Suppressor macrophage treated with lipopolysaccharide for 4 hours (primary cell): ENCODE measurements at places on chromosomes 3 and 15.
A peak's percentile ranks its signal among the peaks of the same experiment; 100 is the strongest.

DNA sequence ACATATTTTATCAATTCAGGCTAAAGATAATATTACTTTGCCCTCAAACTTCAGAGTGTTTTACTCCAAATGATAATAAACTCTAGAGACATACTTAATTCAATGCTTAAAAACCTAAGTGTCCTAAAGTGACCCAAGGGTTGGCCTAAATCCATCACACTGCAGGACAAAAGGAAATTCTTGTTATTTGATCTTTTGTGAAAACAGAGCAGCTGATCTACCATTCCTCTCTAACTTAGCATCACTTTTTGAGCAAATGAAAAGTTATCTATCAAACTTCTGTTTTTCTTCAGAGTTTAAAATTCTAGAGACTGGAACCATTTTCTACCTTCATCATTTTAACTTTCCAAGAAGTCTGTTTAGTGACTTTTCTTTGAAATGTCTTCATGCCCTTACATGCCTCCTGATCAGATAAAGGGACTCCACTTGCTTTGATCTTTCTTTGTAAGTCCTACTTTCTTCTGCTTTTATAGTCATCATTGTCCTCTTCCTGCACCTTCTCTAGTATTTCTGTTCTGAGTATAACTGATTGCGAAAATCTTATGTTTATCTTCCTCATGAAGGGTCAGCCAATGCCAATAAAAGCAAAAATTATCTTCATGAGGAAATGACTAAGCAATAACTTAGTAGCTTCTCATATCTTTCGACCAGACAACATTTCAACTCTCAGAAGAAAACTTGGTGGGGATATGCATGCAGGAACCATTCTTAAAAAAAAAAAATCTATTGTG, 378.7 kb upstream of the TGFBR2 start:
- DNase-seq = peak; percentile 74

DNA sequence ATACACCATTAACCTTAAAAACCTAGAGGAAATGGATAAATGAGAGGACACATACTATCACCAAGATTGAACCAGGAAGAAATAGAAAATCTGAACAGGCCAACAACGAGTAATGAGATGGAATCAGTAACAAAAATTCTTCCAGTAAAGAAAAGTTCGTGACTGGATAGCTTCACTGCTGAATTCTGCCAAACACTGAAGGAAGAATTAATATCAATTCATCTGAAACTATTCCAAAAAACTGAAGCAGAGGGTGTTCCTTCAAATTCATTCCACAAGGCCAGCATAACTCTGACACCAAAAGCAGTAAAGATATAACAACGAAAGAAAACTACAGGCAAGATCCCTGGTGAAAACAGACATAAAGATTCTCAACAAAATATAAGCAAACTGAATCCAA, 195.8 kb upstream of the GPR149 start:
- no peak for DNase-seq

DNA sequence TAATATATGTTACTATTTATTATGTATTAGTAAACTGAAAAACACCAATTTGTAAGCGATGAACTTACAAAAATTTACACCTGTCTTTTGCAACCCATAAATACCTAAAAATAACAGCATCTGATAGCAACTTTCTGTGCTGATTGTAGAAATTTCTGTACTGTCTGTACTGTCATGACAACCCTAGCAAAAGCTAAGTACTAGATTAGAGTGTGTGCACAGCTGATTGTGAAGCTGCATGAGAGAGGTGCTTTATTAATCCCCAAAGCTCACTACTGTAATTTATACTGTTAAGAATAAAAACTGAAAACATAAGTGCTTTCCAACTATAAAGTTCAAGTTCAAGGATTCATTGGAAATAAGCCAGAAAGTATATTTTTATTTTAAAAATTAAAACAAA, 815 bp downstream of the BCL2A1 start:
- DNase-seq = peak; percentile 47

DNA sequence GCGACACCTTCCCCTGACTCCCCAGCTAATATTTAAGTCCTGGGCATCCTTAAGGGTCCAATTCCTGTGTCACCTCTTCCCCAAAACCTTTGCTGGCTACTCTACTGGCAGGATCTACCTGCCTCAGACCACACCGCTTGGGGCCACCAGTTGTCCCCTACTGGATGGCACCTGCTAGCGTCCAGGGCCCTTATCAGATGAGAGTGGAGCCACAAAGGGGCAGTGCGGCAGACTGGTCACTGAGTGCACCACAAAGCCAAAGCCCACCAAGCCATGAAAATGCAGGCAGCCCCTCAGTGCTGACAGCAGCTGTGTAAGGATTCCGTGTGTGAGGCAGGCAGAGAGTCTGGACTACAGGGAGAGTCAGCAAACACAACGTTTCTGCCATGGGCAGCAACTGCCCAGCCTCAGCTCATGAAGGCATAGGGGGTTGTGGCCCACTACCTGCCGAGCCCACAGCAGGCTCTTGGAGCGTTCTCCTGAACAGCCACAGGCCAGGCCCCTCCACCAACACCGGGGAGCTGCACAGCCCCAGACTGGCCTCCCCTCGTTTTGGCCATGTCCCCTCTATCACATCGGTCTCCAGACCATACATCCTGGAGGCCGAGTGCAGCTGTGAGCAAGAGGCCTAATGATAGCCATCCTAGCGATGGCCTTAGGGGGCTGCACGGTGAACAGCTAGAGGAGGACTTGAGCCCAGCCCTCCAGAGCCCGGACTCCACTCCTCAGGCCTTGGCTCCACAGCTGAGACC, 32.3 kb downstream of the ALDH1L1 start:
- no peak for DNase-seq

- DNase-seq = no peak
These were observed 96.5 kb downstream of the SUCLG2 start for GRCh38 chr3:67557848-67558355.

GRCh38 chr15:92069308-92070250, 216.1 kb downstream of the SLCO3A1 start:
- peak; percentile 95 for DNase-seq

DNA sequence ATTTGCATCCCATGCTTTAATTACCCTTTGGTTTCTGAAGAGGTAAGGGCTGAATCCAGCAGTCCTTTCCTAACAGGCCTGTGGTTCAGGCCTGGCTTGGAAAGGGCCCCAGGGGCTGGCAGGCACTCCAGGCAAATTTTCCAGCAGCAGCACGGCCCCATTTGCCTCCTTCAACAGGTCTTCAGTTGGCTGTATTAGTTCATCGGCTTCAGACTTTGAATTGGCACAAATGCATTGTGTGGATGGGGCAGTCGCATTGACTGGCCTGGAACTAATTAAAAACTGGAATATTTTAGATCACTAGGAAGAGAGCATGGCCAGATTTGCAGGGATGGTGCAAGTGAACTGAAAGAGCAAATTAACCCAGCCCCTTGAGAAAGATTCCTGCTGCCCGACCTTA, 207.8 kb upstream of the MCTP2 start:
- DNase-seq = no peak

DNA sequence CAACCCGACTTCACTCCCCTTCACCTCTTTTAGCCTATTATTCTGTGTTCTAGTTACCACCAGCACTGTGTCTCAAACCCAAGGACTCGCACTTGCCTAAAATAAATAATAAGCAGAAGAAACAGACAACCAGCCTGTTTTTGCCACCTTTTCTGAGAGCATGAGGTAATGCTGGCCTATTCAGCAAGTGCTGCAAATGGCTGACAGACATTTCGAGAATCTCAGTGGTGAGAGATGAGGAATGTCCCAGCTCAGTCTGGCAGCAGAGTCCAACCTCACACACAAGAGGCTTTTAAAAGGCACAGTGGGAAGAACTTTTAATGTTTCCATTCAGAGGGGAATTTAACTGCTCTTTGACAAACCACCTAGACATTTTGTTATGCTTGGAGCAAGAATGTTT, 143.3 kb upstream of the GMNC start:
- no peak for DNase-seq

DNA sequence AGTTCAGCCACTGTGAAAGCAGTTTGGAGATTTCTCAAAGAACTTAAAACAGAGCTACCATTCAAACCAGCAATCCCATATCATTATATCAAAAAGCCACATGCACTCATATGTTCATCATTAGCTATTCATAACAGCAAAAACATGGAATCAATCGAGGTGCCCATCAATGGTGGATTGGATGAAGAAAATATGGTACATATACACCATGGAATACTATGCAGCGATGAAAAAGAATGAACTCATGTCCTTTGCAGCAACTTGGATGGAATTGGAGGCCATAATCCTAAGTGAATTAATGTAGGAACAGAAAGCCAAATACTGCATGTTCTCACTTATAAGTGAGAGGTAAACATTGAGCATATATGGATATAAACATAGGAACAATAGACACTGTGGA, 32.1 kb downstream of the IMPG2 start:
- DNase-seq = no peak

DNA sequence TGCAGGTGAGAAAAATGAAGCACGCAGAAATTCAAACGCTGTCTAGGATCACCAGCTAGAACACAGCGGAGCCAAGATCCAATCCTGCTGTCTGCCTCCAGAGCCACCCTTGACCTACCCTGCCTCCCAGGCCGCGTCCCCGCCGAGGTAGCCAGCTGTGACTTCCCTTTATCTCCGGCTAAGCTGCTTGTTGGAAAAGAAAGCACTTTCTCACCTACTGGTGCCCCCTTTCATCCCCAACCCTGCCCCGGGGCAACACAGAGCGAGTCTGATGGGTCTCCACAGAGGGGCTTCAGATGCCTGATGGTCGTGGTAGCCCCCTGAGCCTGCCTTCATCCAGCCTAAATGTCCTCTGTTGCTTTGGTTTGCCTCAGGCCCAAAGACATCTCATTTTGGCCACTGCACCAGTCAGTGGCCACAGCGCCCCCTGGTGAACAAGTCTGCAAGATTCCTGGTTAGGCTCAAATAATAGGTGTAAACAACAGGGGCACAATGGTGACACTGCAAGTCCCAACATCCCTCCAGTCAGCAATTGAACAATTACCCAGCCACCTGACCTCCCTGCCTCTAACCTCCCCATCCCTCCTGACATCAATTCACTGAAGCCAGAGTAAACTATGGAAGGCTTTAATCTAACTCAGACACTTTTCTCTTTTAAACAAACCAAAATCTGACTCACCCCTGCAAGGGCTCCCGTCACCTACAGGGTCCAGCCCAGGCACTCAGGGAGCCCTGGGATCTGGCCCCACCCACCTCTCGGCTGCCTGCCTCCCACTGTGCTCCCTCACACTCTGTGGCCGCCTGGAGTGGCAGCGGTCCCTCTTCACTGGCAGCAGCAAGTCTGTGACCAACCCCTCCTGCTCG, 27.3 kb upstream of the BCL2L10 start:
- peak; percentile 84 for DNase-seq

- DNase-seq = peak; percentile 78
These were observed 161.3 kb downstream of the KLF13 start for GRCh38 chr15:31487811-31488436.

- no peak for DNase-seq
These were observed 1.1 kb upstream of the BLOC1S6 start for GRCh38 chr15:45586125-45586524.

- DNase-seq = peak; percentile 69
These were observed 28.4 kb upstream of the PIK3CB start for GRCh38 chr3:138862924-138863775.

- peak; percentile 88 for DNase-seq
These were observed 30.5 kb upstream of the MYZAP start for GRCh38 chr15:57561041-57561711.

DNA sequence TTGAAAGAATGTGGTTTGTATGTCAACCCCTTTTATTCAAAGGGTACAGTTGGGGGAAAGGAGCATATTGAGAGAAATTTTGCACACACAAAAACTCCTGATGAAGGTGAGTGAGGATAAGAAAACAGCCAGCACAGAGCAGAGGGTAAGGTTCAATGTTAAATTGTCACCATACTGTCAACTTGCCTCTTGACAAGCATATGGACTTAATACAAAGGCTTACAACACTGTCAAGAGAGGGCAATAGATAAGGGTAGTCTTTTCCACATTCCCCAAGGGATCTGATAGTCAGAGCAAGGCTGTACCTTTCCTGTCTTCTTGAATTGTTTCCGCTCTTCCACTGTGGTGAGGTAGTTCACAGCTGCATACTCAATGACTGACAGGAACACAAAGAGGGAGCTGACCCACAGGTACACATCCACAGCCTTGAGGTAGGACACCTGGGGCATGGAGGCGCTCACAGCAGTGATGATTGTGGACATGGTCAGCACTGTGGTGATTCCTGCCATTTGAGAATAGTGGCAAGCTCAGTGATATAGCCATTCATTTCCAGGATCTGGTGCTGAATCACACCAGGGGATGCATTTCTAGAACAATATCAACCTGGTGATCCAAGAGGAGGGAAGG, 20.4 kb upstream of the RIOX2 start:
- DNase-seq = no peak

DNA sequence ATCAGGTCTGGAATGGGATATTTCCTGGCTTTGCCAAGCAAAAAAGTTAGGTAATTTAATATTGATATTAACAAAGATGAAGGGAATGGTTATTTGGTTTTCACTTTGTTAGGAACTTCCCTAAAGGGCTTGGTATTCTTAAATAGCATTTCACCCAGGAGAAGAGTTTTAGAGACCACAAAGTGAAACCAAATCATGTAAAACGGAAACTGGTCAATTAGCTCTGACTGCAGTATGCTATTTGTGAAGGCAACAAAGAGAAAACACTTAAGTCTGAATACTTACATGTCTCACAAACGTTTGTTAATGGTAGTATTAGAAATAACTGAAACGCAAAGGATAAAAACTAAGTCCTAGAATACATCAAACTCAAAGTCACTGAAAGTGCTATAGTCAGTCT, 32.4 kb upstream of the SETMAR start:
- peak; percentile 48 for DNase-seq

- no peak for DNase-seq
These were observed 76.1 kb downstream of the TOP2B start for GRCh38 chr3:25588441-25589103.

GRCh38 chr3:159855599-159856346, 132.9 kb upstream of the IL12A start:
- no peak for DNase-seq

DNA sequence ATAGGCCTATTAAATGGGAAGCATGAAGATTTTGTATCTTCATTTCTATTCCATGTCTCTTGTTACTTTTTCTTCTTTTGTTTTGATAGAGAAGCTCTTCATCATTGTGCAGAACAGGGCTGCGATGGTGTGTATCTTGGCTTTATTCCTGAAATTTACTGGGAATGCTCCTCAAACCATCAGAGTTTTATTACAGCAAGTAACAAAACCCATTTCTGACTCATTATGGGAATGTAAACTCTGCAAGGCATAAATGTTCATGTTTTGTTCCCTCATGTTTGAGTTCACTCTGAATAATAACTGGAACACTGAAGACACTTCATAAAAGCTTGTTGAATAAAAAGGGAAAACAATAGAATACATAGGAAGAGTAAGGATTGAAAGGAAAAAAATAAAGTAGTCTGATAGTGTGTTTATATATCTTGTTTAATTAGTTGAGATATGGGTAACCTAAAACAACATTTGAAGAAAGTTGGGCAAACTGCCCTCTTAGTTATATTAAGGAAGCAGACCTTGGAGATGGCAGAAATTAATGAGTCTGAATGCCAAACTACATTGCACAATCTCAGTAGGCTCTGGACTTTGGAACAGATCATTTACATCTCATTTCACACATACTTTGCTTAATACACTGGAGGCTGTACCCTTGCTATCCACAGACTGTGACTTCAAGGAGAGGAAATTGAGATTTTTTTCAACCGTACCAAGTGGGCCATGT, 521.5 kb downstream of the GRM7 start:
- DNase-seq = no peak
